ENCODE measurements at places on chromosomes 1 and 21. TPM values are rescaled to one million over a fixed set of nuclear protein-coding genes. Genes with fewer than 3 reads are reported as not detected.

DNA sequence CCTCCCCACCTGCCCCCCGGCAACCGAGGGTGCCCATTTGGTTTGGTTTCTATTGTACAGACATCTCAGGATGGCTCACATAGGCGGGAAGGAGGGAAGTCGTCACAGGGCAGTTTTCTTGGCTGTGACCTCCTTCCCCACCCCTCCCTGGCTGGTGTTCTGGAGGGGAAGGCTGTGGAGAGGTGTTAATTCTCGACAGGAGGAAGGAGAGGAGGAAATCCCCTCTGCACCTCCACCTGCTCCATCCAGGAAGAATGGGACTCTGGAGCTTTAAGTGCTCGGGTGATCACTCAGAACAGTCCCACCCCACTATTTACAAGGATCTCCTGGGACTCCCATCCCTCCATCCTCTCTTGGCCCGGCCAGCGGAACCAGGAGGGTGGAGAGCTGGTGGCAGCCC, 7.6 kb downstream of the MEX3A start:
- no peak overlapping the region for H3K27ac ChIP-seq
- H3K4me3 ChIP-seq: no peak overlapping the region
- no peak for DNase-seq

GRCh38 chr1:192959657-192960186, 99.4 kb downstream of the UCHL5 start:
- DNase-seq: no peak
- H3K4me3 ChIP-seq: no peak overlapping the region
- no peak overlapping the region for H3K27ac ChIP-seq
- no peaks in the 10 kb centered on the region for H3K27me3 ChIP-seq
- H3K36me3 ChIP-seq: no peaks in the 10 kb centered on the region
- H3K4me1 ChIP-seq: no peaks in the 10 kb centered on the region

The RORC gene
- 0.21 TPM for total RNA-seq

- H3K27ac ChIP-seq: no peak overlapping the region
- DNase-seq: no peak
- peaks cover 90% of the 10 kb centered on the region for H3K36me3 ChIP-seq
- H3K4me1 ChIP-seq: no peaks in the 10 kb centered on the region
- no peak overlapping the region for H3K4me3 ChIP-seq
- no peaks in the 10 kb centered on the region for H3K27me3 ChIP-seq
These were observed 12.0 kb upstream of the NRAS start for GRCh38 chr1:114728553-114728952.

Data from tibial nerve (tissue), 4 donors.